NCI-H146 (cell line): ENCODE measurements at places on chromosomes 4 and X.

DNA sequence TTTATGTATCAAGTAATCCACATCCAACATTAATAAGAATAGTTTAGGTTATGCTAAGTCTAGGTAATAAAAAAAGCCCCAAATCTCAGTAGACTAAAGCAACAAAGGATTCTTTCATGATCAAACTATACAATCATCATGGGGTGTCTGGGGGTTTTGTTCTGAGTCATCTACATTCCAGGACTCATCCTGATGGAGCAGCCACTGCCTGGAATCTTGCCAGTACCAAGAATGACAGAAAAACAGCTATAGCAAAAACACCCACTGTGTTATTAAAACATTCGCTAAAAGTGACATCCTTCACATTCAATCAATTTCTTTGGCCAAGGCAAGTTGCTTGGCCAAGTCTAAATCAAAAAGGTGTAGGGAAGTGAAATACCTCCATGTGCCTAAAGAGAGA lies 3.9 kb upstream of the ARHGEF38 start:
- no peak for DNase-seq

DNA sequence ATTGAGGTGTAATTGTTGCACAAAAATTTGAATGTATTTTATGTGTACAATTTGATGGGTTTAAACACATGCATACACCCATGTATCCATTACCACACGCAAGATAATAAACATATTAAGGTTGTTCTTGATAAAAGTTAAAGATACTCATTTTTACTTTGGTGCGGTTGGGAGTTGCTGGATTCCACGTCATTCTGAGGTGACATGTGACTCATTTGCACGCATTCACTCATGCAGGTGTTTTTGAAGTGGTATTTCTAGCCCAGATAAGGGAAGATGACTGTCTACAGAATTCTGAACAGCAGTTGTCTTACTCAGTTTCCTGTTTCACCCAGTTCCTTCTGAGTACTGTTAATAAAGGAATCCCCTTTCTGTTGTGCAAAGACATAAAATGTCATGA lies 142.0 kb downstream of the RTL3 start:
- no peak for DNase-seq

GRCh38 chrX:9644335-9644734 lies 121.3 kb downstream of the GPR143 start:
- DNase-seq: no peak

- DNase-seq: no peak
Observed at GRCh38 chrX:133053861-133054598, 42.9 kb downstream of the USP26 start.

GRCh38 chr4:26299254-26299882 lies 21.4 kb upstream of the RBPJ start:
- DNase-seq: no peak

DNA sequence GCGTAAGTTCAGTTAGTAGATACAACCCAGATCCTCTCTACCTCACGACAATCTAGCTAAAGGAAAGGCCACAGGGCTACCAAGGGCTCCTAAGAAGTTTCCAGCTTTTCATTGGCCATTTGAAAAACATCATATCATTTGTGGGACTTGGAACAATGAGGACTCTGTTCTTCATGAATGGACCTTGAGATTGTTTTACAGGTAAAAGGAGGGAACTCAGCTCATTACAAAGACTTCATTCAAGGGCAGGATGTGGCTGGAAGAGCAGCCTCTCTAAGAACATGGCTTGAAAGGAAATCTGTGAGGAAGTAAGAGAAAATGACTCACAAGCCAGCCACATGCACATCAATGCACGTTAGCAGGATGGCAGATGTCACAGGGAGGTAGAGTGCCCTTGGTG lies 105.9 kb upstream of the SLC7A11 start:
- DNase-seq: no peak

GRCh38 chrX:133633162-133633561 lies 217.9 kb upstream of the GPC4 start:
- DNase-seq: no peak

GRCh38 chrX:68831405-68832100 lies 2.7 kb downstream of the EFNB1 start:
- no peak for DNase-seq

- no peak for DNase-seq
Observed at GRCh38 chrX:11481035-11481434, 184.7 kb downstream of the ARHGAP6 start.

DNA sequence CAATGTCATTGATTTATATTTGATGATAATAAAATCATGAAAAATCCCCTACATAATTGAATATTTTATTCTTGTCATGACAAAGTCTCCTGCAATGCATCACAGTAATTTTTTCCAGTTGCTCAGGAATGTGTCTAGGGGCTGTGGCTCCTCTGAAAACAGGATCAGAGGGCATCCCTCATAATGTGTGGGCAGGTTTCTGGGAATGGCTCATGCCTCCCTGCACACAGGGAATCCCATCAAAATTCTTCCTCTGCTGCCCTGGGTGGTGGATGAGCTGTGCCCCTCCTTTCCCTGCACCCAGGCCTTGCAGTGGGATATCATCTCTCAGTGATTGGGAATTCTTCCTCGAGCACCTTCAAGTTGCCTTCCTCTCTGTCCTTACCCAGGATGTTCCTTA lies 20.4 kb upstream of the PUDP start:
- DNase-seq: no peak

DNA sequence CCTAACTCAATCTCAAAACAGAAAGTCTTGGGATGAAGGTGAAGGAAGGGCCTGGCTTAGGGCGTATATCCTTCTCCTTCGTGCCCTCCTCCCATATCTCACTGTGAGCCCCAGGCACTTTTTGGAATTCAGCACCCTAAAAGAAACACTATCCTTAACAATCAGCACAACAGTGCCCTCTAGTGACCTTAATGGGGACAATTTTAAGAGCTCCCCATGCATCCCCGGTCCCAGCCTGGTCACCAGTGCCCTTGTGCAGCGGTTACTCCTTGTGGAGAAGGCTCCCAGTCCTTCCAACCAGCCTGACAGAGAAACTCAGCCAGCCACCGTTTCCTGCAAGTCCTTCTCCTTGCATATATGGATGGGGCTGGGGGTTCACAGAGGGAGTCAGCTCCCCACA lies 4.2 kb downstream of the PAK3 start:
- peak; percentile 35 for DNase-seq

- no peak for DNase-seq
Observed at GRCh38 chr4:84887824-84888223, 78.7 kb downstream of the WDFY3 start.

- DNase-seq: no peak
Observed at GRCh38 chr4:171639540-171639939, 173.7 kb upstream of the GALNTL6 start.

- no peak for DNase-seq
Observed at GRCh38 chr4:144967161-144967560, 130.8 kb downstream of the ANAPC10 start.

GRCh38 chr4:56008206-56008605 lies 59.5 kb downstream of the CEP135 start:
- no peak for DNase-seq

DNA sequence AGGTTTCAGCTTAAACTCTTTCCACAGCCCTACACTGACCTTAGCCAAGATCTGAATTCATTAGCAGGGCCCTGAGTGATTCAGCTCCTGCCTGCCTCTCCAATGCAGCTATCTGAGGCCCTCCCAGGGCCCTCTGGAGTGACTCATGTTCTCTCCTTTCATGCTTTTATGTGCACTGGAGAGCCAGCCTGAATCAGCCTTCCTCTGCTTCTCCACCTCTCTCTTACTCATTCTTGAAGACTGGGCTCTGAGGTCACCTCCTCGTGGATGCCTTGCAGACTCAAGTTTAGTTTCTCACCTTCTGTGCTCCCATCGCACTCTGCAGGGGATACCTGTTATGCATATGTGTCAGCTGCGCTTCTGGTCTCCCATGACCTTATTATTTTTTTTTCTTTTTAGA lies 3.1 kb upstream of the OCIAD2 start:
- no peak for DNase-seq
